ENCODE measurements at places on chromosomes 16 and 17.

DNA sequence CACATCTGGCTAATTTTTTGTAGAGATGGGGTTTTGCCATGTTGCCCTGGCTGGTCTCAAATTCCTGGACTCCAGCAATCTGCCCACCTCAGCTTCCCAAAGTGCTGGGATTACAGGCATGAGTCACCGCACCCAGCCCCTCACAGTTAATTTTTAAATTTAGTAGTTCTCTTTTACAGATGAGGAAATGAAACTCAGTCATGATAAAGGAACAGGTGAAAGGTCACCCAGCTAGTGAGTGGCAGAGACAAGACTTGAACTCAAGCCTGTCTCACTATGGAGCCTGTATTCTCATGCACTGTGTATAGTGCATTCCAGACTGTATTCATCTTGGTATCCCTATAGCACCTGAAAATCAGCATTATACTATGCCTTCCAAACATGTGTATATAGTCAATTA, 77.1 kb upstream of the WSB1 start:
- no peak for DNase-seq

- no peak for DNase-seq
Measured at GRCh38 chr16:30184891-30185682, 1.7 kb downstream of the CORO1A start.

- no peak for DNase-seq
Measured at GRCh38 chr17:50221266-50221863, 19.9 kb upstream of the COL1A1 start.

GRCh38 chr17:19533718-19534561, at the start of gene SLC47A1:
Gene SLC47A1, plus strand, starts transcription at chr17:19533854. Its CDS starts 86 bp downstream, at chr17:19533940.
- DNase-seq = no peak

DNA sequence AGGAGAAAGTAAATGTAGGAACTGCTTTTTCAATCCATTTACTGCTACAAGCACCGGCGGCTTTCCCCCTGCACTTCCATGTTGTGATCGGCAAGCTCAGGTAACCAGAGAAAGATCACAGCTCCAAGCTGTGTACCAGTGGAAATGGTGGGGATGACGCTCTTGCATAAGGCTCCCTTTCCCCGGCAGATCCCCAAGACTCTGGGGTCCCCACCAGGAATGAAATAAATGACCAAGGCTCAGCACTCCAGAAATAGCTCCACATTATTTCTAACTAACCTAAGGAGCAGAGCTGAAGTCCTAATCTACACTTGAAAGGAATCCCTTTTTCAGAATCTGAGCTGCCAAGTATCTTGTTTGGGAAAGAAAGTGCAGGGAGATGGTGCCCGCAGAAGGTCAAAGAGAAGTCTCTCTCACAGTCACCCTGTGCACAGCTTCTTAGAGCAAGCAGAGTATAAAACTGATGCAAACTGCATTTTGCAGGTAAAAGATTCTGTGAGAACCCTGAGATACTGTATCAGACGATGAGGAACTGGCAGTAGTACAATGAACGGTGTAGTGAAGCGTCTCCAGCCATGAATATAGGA, 11.1 kb downstream of the GRB2 start:
- DNase-seq = no peak

GRCh38 chr17:44473367-44473766, 29.8 kb downstream of the GPATCH8 start:
- no peak for DNase-seq

- no peak for DNase-seq
Measured at GRCh38 chr16:48542020-48542473, 67.9 kb downstream of the N4BP1 start.

- no peak for DNase-seq
Measured at GRCh38 chr17:50265212-50265611, 9.1 kb upstream of the TMEM92 start.

GRCh38 chr16:85649411-85650134, 36.5 kb downstream of the GSE1 start:
- DNase-seq = no peak

GRCh38 chr16:57318240-57318970, 33.9 kb upstream of the PLLP start:
- no peak for DNase-seq

DNA sequence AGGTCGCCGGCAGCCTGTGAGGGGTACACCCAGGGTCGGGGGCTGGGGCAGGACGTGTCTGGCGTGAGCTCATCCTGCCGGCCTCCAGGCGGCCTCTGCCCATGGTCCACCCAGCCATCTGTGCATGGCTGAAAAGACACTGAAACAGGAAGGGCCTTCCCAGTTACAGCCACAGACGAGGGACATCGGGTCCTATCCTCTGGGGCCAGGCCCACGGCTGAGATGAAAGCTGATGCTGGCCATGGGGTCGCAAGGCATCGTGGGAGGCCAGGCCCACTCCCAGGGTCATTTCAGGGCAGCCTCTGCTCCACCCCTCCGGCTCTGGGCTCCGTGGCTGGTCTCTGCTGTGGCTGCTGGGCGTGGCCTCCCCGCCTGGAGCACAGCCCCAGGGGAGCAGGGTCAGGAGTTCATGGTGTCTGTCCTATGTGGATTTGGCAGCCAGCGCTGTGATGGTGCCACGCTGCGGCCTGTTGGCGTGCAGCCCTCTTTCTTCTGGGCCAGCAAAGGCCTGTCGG, 16.6 kb upstream of the ATP6V0C start:
- no peak for DNase-seq

All from stimulated activated CD4-positive, alpha-beta T cell treated with anti-CD3 and anti-CD28 coated beads, Interleukin-1b, Interleukin-23, amount 100 ng/mL, for 24 hours (primary cell).